ENCODE measurements at places on chromosomes 1 and 21.

- no peak for DNase-seq
Measured at GRCh38 chr1:74246315-74246714, 11.1 kb downstream of the TNNI3K start.

- DNase-seq = peak; percentile 70
Measured at GRCh38 chr21:46598581-46599572, 6.0 kb downstream of the S100B start.

GRCh38 chr1:66311628-66312027 is 222.3 kb upstream of the SGIP1 start:
- no peak for DNase-seq

DNA sequence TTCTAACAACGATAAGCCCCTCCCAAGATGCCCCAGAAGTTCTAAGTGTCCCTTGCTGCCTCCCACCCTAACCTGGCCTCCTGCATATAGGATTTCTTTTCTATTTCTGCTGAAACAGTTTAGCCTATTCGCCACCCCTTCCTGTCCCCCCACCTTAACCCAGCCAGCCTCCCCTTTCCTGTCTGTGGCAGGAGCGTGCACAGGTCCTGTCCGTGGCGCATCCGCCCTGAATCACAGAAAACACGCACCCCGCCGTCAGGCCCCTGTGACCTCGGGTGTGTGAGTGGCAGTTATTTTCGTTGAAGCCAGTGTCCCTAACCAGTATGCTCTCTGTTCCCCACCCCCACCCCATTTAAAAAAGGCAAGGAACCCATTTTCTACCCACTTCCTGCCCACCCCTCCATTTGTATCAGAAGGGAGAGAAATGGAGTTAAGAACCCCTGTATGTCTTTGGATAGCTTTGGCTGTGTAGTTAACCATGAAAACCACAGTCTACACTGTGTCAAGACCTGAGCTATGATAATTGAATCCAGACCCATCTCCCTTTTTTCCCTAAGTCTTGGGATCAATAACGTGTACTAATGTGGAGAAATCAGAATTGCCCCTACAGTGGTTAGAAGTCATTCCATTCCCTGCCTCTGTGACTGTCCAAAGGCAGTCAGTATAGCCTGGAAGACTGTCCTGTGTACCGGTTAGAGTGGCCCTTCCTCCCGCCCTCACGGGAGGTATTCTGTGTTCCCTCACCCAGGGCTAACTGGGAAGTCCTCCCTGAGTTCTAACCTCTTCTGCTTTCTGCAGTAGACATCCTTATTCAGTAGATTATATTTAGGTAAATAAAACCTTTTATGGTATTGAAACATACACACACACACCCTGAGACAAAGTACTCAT is 1.8 kb downstream of the PLEKHO1 start:
- no peak for DNase-seq

- DNase-seq = no peak
Measured at GRCh38 chr1:5724847-5725246, 267.4 kb downstream of the NPHP4 start.

DNA sequence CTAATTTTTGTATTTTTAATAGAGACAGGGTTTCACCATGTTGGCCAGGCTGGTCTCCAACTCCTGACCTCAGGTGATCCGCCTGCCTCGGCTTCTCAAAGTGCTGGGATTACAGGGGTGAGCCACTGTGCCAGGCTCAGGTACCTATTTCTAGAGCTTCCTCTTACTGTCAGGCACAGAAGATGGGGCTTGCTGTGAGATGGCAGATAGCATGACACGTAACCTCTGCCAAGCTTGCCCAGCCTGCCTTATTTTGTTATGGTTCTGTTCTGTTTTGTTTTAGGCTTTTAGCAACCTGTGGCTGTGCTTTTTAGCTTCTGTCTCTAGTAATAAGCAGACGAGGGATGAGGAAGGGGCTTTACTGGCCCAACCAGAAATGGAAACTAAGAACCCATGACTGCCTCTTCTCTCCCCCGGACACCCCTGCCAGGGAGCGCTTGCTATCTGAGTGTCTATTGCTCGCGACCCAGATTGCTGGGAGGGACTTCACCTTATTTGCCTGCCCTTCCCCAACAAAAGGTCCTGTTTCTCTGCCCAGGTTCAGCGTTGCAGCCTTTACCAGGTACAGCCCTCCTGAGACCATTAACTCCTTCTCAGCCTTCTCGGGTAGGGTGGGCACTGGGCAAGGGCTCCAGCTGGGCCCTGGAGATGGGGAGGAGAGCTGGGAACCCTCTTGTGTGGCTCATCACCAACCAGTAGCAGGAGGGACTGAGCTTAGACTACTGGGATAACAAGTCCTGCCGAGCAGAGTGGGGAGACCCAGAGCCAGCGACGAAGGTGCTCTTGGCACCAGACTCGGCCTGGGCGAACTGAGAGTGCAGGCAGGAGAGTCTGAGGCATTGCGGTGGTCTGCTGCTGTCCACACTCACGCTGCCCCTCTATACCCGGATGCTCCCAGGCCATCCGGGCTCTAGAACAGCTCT is 13.5 kb upstream of the LGR6 start:
- no peak for DNase-seq

DNA sequence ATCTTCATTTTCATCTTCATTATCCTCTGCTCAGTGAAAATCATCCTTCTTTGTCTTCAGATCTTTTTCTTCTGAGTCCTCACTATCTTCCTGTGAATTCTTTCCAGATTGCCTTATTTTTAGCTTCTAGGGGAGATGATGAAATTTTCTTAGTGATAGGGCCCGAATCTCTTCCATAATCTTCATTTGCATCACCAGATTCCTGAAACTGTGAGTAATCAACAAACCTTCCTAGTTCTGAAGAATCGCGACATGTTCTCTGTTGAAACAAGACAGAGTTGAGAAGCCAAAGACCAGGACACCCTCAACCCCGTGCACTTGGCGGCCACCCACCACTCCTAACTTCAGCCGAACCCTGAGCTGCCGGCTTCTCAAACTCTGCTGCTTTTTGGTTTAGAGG is 92.8 kb upstream of the CDC42BPA start:
- no peak for DNase-seq

GRCh38 chr1:200774311-200774710 is 35.6 kb downstream of the CAMSAP2 start:
- DNase-seq = no peak

GRCh38 chr1:205217418-205217817 is 5.9 kb upstream of the DSTYK start:
- no peak for DNase-seq

GRCh38 chr1:18085387-18086074 is 22.1 kb upstream of the IGSF21 start:
- DNase-seq = no peak

DNA sequence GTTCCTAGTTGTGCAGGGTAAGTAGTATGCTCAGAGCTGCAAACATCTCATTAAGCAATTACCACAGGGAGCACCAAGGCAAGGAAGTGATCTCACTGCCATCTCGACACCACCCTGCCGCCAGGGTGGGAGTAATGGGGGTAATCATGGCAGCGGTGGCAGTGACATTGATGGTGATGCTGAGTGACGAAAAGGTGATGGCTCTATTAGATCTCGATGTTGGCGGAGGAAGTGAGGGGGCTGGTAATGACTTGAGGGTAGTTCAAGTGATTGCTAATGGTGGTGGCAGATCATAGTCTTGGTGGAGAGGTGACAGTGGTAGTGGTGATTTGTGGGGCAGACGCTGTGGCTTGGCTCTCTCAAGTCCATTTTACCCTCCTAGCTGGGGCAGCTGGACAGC is 25.4 kb upstream of the TENT5B start:
- DNase-seq = no peak

DNA sequence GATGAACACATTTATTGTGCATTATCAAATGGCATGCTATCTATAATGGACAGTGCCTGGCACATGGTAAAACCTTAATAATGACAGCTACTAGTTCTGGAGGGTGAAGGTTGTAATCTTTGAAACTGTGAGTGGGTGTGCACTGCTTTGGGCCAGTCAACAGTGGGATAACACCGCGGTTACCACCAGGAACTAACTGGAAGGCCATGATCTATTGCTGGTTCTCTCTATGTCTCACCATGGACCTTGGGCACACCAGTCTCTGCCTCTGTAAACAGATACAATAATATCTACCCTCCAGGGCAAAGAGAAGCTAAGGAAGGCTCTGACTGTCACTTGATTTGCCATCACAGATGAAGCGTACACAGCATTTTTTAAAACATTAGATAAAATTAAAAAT is 198.6 kb upstream of the ESRRG start:
- DNase-seq = no peak

DNA sequence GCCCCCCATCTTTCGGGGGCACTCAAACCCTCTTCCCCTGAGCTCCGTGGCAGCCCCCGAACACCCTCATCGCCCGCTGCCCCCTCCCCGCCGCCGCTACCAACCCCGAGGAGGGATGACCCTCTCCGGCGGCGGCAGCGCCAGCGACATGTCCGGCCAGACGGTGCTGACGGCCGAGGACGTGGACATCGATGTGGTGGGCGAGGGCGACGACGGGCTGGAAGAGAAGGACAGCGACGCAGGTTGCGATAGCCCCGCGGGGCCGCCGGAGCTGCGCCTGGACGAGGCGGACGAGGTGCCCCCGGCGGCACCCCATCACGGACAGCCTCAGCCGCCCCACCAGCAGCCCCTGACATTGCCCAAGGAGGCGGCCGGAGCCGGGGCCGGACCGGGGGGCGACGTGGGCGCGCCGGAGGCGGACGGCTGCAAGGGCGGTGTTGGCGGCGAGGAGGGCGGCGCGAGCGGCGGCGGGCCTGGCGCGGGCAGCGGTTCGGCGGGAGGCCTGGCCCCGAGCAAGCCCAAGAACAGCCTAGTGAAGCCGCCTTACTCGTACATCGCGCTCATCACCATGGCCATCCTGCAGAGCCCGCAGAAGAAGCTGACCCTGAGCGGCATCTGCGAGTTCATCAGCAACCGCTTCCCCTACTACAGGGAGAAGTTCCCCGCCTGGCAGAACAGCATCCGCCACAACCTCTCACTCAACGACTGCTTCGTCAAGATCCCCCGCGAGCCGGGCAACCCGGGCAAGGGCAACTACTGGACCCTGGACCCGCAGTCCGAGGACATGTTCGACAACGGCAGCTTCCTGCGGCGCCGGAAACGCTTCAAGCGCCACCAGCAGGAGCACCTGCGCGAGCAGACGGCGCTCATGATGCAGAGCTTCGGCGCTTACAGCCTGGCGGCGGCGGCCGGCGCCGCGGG is 837 bp downstream of the FOXD3 start:
- no peak for DNase-seq

GRCh38 chr1:45752441-45753052 is 2.1 kb upstream of the IPP start:
- no peak for DNase-seq

DNA sequence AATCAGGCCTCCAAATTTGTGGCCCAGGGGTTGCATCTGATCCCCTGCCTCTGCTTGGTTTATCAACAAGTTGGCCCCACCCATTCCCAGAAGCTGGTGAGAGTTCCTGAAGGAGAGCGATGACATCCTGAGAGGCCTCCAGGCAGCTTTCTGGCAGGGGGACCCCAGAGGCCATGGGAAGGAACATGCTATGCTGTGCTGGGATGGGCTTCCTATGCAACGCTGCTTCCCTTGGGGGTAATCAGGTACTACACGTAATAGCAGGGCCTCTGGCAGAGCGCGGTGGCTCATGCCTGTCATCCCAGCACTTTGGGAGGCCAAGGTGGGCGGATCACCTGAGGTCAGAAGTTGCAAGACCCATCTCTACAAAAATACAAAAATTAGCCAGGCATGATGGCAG is 8.4 kb upstream of the MTF1 start:
- no peak for DNase-seq

GRCh38 chr1:171138980-171139379 is 46.1 kb upstream of the FMO2 start:
- DNase-seq = no peak

DNA sequence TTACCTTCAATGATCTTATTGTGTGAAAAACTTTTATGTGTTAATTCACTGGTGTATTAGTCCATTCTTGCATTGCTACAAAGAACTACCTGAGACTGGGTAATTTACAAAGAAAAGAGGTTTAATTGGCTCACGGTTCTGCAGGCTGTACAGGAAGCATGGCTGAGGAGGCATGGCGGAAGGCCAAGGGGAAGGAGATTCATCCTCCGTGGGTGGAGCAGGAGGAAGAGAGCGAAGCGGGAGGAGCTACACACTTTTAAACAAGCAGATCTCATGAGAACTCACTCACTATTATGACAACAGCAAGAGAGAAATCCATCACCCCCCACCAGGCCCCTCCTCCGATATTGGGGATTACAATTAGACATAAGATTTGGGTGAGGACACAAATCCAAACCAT is 44.2 kb upstream of the RGS7 start:
- DNase-seq = no peak

DNA sequence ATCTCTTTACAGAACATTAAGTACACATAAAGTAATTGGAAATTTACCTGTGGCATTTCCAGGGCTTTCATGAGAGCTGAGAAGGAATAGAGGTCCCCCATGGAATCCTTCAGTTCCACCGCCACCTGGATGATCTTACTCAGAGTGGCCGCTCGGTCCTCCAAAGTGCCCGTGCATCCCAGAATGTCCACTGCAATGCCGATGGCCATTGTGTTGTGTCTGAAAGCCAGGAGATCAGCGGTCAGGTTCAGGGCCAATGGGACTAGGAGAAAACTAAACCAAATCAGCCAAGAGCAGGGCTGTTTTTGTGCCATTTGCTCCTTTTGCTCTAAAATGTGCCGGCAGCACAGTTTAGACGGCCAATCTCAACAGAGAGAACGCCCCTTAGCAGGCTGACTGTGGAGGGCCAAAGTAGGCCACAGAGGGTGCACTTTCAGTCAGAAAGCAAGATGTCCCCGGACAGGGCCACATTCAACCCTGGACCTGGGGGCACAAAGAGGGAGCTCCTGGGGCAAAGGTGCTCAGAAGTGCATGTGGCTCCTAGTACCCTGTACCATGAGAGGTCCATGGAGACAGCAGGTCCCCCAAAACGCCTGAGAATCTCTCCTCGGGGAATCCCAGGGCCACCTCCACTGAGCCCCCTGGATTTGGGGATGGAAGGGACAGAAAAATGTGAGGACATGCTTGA is 109.9 kb downstream of the BCAR3 start:
- no peak for DNase-seq

All from AG04450 (cell line).